ENCODE measurements at places on chromosomes 7 and 10.

DNA sequence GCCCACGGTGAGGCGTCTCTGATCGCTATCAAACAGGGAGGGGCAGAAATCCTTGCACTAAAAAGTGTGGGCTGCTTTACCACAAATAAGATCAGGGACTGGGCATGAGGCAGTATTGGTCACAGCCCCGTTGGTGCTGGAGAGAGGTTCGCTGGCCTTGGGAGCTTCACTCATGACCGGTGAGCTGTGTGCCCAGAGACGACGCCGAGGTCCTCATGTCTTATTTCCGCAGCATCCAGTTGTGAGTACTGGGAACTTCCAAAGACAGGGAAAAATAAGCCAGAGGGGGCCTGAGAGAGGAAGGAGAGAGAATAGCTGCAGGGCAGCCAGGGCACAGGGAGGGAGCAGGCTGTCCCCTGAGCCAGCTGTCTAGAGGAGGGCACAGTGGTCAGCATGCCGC lies 154.2 kb upstream of the PRKCQ start:
- DNase-seq, result no peak

GRCh38 chr10:16611037-16611436 lies 89.4 kb upstream of the C1QL3 start:
- DNase-seq, result no peak

GRCh38 chr7:64037095-64037494 lies 8.1 kb upstream of the ZNF727 start:
- DNase-seq, result no peak

- DNase-seq, result no peak
Observed at GRCh38 chr7:157692460-157693011, 355.7 kb downstream of the DNAJB6 start.

DNA sequence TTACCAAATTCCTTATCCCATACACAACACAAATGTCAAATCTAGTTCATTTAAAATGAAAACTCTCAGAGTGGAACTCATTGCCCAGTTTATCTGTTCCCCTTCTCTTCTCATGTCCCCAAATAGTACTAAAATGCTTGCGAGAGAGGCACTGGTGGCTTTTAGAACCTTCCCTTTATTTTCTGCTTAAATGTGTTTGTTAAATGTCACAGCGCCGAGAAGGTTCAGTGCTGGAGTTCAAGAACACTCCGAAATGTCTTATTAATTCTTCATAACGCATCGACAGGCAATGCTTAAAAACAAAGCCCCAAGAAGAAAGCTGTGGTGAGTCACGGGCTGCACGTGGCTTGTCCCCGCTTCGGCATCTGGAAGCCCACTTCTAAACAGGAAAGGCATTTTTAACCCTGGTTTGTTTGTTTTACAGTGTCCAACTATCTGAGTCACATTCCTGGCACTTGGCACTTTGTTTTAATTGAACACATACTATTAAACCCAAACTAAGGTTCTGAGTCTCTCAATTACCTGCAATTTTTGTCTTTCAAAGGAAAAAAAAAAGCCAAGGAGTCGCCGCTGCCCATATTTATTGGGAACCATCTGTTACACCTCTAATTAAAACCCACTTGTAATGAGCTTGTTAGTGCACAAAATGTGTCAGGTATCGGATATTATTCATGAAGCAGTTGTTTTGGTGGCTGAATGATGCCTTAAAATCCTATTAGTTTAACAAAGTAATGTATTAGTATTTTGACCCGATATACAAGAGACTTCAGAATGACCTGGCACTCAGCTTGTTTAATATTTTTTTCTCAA lies 49.9 kb upstream of the MGMT start:
- no peak for DNase-seq

DNA sequence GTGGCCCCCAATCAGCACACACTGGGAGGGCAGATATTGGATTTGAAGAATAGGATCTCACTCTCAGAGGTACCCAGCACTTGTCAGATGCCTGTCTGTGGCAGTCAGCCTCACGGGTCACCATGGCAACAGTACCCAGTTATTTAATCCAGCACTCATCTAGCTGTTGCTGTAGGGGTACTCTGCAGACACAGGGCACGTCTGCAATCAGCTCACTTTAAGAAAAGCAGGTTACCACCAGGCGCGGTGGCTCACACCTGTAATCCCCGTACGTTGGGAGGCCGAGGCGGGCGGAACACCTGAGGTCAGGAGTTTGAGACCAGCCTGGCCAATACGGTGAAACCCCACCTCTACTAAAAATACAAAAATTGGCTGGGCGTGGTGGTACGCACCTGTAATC lies 11.9 kb downstream of the SFXN4 start:
- no peak for DNase-seq

- DNase-seq, result no peak
Observed at GRCh38 chr10:105837951-105838350, 1196.9 kb downstream of the SORCS3 start.

- DNase-seq, result no peak
Observed at GRCh38 chr7:132243463-132243862, 332.8 kb downstream of the PLXNA4 start.

All from left renal cortex interstitium (tissue), 4 donors.